PC-9 (cell line): ENCODE measurements at places on chromosomes 1 and 21.
A peak's percentile ranks its signal among the peaks of the same experiment; 100 is the strongest.

DNA sequence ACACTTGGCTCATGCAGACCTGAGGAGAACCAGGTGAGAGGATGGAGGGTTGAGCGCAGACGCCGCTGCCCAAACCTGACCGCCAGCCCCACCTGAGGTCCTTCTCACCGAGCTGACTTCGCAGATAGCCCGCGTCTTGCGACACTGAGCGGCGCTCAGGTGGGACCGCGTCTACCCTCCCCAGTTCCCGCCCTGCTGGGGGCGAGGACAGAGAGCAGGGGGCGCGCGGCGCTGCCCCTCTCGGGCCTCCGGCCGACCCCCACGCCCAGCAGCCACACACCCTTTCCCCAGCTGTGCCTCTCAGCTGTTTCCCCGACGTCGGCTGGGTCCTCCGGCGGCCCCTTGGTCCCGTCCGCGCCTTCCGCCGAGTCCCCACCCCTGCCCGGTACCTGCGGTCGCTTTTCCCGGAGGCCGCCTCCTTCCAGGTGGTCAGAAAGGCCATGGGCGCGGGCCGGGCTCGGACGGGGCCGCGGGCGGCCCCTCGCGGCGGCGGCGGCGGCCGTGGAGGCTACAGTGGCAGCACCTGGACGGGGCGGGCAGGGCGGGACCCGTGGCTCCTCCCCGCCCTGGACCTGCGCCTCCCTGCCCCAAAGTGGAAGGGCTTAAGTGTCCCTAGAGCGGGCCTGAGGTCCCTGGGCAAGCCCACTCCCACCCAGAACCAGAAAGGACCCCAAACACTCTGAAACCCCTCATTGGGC is 14.4 kb upstream of the TTC39A start:
- no peak for DNase-seq

DNA sequence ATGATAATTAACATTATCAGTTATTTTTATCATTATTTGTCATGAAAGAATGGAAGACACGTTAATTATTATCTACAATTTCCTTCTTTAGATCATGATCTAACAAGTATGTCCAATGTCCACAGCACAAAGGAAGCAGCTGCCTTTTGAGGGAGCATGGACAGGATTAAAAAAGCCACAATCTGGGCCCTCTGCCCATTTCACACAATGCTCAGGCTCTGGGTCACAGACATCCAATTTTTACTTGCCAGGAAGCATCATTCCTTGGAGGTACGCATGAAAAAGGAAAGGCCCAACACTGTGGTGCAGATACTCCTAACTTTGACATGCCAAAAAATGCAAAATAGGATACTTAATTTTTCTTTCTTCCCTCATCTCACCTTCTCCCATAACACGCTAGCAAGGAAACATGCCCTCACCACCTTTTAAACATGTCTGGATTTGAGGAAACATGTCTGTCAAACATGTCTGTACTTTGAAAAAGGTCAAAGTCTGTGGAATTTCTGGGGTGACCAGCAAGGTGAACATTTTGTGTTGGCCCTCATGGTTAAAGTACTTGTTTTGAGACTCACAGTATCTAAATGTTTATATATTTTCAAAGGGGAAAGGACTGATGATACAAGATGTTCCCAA is 40.0 kb downstream of the GADD45A start:
- no peak for DNase-seq

DNA sequence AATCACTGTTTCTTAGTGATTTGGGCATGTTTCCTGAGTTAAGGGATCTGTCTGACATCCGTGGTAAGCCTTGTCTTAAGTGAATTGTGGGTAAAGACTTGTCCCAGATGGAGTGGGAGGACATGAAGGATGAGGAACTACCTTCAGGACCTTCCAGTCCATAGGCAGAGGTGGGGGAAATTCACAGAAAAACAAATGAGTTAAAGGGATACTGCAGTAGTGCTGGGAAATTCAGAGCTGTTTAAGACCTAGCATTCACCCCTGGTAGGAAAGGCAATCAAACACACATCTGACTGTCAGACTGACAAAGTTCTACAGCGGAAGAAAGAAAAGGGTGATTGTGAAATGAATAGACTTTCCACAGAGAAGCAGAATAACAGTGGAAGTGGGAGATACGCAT is 3.0 kb downstream of the GNAT2 start:
- DNase-seq = no peak

- DNase-seq = no peak
Measured at GRCh38 chr1:185406691-185407009, 89.6 kb upstream of the IVNS1ABP start.

DNA sequence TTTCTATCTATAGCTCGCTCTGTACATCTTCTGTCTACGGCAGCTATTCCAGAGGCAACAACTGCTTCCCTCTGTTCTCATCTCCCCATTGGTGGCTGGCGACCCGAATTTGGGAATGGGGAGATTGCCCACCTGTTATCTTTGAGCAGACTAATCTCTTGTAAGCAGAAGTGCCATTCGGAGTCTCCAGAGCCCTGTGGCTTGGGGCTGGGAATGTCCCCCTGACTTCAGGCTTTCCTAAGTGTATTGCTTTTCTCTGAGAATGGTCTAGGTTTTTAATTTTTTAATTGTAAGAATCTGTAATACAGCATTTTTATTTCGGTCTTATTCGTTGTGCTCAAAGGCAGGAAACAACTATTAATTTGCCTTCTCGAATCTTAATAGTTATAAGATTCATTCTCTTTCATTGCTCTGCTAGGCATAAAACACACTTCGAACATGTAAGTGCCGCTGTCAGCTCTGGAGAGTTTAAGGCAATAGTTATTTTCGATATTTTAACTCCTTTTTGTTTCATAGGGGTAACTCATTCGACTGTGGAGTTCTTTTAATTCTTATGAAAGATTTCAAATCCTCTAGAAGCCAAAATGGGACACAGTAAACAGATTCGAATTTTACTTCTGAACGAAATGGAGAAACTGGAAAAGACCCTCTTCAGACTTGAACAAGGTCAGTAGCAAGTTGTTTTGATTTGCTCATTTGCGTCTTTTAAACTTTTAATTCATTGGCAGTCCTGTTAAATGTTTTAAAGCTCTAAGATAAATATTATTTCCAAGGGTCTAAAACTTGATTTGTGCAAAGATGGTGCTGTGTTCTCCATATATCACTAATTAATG is 514 bp downstream of the AGL start:
- no peak for DNase-seq

GRCh38 chr1:63563745-63564144 is 29.5 kb upstream of the PGM1 start:
- DNase-seq = no peak

GRCh38 chr1:201359873-201360210 is 17.6 kb downstream of the TNNT2 start:
- no peak for DNase-seq

DNA sequence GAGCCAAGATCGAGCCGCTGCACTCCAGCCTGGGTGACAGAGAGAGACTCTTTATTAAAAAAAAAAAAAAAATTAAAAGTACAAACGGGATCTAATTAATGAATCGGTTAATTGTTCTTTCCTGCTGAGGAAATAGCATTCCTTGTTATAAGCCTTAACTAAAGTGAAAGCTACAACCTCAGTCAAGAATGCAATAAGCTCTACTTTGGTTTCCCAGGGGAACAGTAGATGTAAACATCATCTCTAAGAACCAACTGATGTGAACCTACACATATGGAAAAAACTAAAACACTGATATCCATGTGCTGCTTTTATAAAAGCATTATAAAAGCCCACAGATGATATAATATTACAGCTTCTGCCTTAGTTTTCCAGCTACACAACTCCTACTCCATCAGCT is 41.9 kb downstream of the LPGAT1 start:
- DNase-seq = no peak

GRCh38 chr1:237025358-237026074 is 16.5 kb upstream of the RYR2 start:
- no peak for DNase-seq

DNA sequence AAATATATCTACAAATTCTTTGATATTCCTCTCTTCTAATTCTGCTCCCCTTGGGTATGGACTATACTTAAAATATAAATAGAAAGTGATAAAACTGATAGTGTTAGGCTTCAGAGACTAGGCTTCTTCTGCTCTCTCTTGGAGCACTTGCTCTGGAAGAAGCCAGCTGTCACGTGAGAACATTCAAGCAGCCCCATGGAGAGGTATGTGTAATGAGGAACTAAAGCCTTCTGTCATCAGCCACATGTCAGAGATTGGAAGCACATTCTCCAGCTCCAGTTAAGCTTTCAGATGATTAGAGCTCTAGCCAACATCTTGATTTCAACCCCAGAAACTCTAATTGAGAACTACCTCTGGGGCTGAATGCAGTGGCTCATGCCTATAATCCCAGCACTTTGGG is 34.3 kb downstream of the XKR8 start:
- DNase-seq = no peak

GRCh38 chr1:109617291-109617801 is 2.1 kb downstream of the GNAT2 start:
- DNase-seq = peak; percentile 26

DNA sequence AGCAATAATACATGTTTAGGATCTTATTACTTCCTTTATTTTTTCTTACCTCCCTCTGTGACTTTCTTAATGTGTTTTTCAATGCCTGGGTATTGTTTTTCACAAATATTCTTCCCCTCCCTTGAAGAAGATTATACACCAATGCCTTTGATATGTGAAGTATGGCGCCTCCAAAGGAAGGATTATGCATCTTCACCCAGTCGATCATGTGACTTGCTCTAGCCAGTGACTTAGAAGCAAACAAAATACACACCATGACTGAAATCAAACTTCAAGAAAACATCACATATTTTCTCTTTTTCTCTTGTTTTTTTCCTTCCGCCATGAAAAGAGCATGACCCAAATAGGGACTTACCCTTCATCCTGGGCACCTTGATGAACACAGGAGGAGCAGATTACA is 297.1 kb downstream of the NCAM2 start:
- DNase-seq = no peak

- no peak for DNase-seq
Measured at GRCh38 chr1:92346866-92347640, 48.2 kb downstream of the RPAP2 start.

GRCh38 chr1:53271446-53272090 is 33.2 kb upstream of the MAGOH start:
- no peak for DNase-seq
